ENCODE measurements at places on chromosomes 2 and 18. TPM values are rescaled to one million over a fixed set of nuclear protein-coding genes. Genes with fewer than 3 reads are reported as not detected.

GCG gene
- total RNA-seq = not detected

EPG5 gene
- total RNA-seq = 13.6 TPM

C2orf80 gene
- not detected for total RNA-seq

WNT10A gene
- 2.2 TPM for total RNA-seq

LRRTM1 gene
- total RNA-seq = 2.0 TPM

KYNU gene
- 2.0 TPM for total RNA-seq

REL gene
- total RNA-seq = 3.0 TPM

SLC14A1 gene
- total RNA-seq = not detected

PROKR1 gene
- 0.14 TPM for total RNA-seq

TUBA3E gene
- total RNA-seq = not detected

CCDC142 gene
- total RNA-seq = 5.8 TPM

SH2D6 gene
- not detected for total RNA-seq

C1GALT1C1L gene
- 1.1 TPM for total RNA-seq

ANKRD36B gene
- total RNA-seq = 8.7 TPM

DYSF gene
- 6.3 TPM for total RNA-seq

UGT1A4 gene
- 0.07 TPM for total RNA-seq

TTC31 gene
- total RNA-seq = 13.5 TPM

PPP1R1C gene
- total RNA-seq = 0.35 TPM

PRSS56 gene
- total RNA-seq = not detected

CDKL4 gene
- total RNA-seq = 0.23 TPM
